ENCODE measurements at places on chromosomes 1 and 21. TPM values are rescaled to one million over a fixed set of nuclear protein-coding genes. Genes with fewer than 3 reads are reported as not detected.

The CELA3B gene
- total RNA-seq = not detected

The MSH4 gene
- total RNA-seq = under 0.01 TPM

The ANGPTL1 gene
- total RNA-seq = 3.8 TPM

The RIPPLY3 gene
- total RNA-seq = not detected

Data from epithelial cell of umbilical artery (primary cell).